T-cell (primary cell): ENCODE measurements at places on chromosomes 16 and 17.

GRCh38 chr16:77169650-77170236 is 21.2 kb upstream of the MON1B start:
- no peak for DNase-seq

DNA sequence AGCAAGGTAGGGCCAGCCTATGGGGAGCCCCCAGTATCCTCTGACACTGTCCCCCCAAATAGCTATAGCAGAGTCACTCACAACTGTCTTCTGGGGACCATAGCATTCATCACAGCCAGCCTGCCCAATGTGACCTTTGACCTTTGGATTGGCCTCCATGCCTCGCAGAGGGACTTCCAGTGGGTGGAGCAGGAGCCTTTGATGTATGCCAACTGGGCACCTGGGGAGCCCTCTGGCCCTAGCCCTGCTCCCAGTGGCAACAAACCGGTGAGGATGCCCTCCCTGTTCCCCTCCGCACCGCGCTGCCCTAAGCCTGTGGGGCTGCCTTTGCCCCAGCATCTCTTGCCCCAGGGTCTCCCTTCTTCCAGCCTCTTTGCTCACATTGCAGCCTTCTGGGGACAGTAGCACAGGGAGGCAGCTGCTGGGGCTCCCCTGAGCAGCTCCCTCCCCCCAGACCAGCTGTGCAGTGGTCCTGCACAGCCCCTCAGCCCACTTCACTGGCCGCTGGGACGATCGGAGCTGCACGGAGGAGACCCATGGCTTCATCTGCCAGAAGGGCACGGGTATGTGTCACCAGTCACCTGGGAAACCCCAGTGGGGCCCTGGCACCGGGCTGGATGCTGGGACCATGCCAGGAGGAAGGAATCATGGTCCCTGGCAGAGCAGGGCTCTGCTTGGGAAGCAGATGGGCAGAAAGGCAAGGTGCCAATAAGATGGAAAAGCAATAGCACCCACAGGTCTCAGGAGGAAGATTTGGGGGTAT is 61.1 kb downstream of the MRC2 start:
- no peak for DNase-seq

GRCh38 chr16:85715169-85716021 is 26.6 kb upstream of the GINS2 start:
- no peak for DNase-seq

GRCh38 chr17:7557147-7557764 is 1.3 kb upstream of the TNFSF13 start:
- no peak for DNase-seq

- no peak for DNase-seq
These were observed 16.3 kb downstream of the C16orf46 start for GRCh38 chr16:81060576-81061306.

DNA sequence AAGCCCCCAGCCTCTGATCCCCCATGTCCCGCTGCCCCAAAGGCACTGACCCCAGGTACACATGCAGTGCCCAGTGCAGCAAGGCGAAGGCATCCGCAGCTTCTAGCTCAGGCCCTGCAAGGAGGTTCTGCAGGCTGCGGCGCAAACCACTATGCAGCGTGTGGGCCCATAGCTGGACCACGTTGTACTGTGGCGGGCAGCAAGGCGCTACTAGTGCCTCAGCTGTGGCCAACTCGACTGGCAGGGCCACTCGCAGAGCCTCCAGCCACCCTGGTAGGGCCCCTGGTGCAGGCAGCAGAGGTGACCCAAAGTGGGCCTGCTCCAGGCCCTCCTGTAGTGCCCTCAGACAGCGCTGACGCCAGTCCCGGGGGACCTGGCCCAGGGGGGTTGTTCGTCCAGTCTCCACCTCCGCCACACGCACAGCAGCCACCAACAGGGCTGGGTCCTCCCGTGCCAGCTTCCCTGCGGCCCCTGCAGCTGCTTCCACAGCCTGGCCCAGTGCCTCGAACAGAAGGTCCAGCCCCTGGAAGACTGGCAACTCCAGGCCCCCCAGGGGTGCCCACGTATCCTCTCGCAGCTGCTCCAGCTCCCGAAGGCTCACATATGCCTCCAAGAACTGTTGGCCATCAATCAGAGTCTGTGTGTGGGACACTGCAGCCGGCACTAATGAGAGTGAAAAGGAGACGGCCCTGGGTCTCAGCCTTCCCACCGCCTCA is 2.6 kb downstream of the EXOC3L1 start:
- DNase-seq, result no peak

DNA sequence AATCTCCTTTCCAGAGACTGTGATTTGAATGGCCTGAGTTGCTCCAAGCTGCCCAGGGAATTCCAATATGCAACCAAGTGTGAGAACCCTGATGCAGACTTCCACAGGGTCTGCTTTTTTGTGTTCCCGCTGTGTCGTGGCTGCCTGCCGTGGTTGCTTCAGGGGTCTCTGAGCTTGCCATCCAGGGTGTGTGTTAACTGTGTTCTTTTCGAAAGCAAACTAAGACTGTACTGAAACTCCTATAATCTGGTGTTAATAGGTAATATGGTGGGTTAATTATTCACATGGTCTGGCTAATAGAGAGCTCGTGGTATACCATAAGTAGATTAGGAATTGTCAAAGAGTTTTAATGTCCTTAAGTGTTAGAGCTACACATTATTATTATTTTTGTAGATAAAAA is 20.7 kb downstream of the UBN1 start:
- no peak for DNase-seq
